ENCODE measurements at places on chromosomes 7 and 10.

DNA sequence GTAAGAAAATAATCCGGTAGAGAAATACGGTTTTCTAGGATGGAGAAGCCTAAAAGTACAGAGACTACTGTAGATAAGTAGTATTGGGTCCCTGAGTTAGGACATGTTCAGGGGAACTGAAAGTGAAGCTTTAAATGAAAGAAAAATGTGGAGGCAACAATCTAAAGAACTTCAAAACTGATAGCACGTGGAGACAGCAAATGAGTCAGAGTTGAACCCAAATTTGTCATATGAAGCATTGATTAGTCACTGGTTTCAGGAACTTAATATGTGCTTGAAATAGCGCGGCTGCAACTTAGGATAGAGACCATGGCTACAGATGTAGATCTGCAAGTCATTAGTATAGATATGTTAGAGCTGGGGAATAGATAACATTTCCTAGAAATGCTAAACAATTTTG is 1138.6 kb upstream of the SORCS1 start:
- no peak overlapping the region for H3K27ac ChIP-seq
- no peaks in the 10 kb centered on the region for H3K4me1 ChIP-seq
- no peaks in the 10 kb centered on the region for H3K27me3 ChIP-seq
- DNase-seq, result no peak

DNA sequence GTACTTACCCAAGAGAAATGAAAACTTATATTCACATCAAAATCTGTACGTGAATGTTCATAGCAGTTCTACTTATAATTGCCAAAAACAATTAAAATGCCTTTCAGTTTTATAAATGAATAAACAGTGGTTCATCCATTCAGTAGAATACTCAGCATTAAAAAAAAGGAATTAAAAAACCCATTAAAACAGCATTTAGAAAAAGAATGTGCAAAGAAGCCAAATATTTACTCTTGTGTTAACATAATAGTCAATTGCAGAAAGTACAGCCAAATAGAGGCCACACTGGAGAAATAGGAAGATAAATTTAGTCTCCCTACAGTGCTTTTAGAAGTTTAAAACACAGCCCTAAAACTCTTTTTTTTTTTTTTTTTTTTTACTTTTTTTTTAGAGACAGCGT is 54.6 kb downstream of the MYO3A start:
- no peaks in the 10 kb centered on the region for H3K27me3 ChIP-seq
- no peak overlapping the region for H3K4me3 ChIP-seq
- no peak for DNase-seq
- H3K36me3 ChIP-seq, result no peaks in the 10 kb centered on the region
- H3K4me1 ChIP-seq, result no peaks in the 10 kb centered on the region
- no peak overlapping the region for H3K27ac ChIP-seq

DNA sequence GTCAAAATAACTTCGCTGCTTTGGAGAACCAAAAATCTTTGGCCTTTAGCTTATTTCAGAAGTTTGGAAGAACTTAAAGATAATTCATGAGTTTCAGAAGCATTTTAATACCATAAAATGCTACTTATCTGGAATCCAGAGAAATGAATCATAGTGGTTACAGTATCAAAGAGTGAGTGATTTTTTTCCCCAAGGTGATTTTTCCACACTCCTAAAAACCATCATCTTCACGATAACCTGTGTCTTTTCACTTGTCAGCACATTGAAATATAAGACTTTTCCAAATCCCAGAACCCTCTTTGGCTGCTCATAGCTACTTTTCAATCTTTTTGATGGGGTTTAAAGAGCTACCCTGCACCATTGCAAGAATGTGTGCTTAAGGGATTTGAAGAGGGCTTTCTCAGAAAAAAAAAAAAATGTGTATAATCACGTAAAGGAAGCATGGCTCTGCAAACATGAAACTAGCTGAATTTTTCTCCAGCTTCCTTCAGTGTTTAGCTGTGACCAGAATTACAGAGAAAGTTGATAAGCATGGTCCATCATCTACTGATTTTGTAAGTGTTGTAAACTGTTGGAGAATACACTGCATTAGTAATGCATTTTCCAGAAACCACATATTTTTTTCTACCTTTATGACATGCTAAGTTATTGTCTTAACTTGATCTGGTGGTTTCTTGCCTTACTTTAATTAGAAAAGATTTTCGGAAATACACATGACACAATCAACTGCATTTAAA is 134.9 kb downstream of the BICC1 start:
- H3K36me3 ChIP-seq, result peaks cover 3% of the 10 kb centered on the region
- no peaks in the 10 kb centered on the region for H3K27me3 ChIP-seq
- DNase-seq, result no peak
- H3K4me1 ChIP-seq, result peaks cover 80% of the 10 kb centered on the region
- no peak overlapping the region for H3K27ac ChIP-seq

- H3K4me1 ChIP-seq, result no peaks in the 10 kb centered on the region
- no peaks in the 10 kb centered on the region for H3K36me3 ChIP-seq
- H3K4me3 ChIP-seq, result no peak overlapping the region
- H3K27ac ChIP-seq, result no peak overlapping the region
- peaks cover 51% of the 10 kb centered on the region for H3K27me3 ChIP-seq
Measured at GRCh38 chr10:45404770-45405120, 30.7 kb downstream of the ALOX5 start.

GRCh38 chr7:101018271-101019167 is 1.4 kb upstream of the MUC17 start:
- H3K27me3 ChIP-seq, result peaks cover 8% of the 10 kb centered on the region
- H3K36me3 ChIP-seq, result no peaks in the 10 kb centered on the region
- no peak for DNase-seq

- peaks cover 79% of the 10 kb centered on the region for H3K27me3 ChIP-seq
- no peak overlapping the region for H3K27ac ChIP-seq
- no peak overlapping the region for H3K4me3 ChIP-seq
- peaks cover 2% of the 10 kb centered on the region for H3K36me3 ChIP-seq
- DNase-seq, result no peak
Measured at GRCh38 chr10:117239721-117240620, 943 bp upstream of the SLC18A2 start.

DNA sequence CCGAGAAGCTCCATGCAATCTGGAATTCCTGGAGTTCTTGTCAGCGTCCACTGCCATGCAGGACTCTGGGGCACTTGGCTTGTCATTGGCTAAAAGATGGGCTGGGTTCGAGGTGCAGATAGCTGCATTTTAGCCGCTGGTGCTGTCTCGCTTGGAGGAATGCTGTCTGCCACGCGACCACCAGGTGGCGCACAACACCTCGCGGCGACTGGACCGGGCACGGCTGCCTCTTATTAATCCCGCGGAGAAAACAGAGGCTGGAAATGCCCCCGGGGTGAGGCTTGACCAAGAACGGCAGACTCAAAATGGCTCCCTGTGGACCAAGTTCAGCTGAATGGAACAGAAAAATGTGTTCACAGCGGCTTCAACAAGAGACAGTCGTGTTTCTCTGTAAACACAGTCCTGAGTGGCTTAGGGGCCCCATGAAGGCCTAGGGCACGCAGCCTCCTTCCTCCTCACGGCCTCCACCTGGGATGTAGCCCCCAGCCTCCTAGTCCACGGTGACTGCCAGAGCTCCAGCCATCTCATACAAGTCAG is 46.2 kb downstream of the AOC1 start:
- H3K27ac ChIP-seq, result no peak overlapping the region
- no peak overlapping the region for H3K4me3 ChIP-seq
- H3K27me3 ChIP-seq, result peaks cover 31% of the 10 kb centered on the region
- no peaks in the 10 kb centered on the region for H3K36me3 ChIP-seq
- peak; percentile 93 for DNase-seq

DNA sequence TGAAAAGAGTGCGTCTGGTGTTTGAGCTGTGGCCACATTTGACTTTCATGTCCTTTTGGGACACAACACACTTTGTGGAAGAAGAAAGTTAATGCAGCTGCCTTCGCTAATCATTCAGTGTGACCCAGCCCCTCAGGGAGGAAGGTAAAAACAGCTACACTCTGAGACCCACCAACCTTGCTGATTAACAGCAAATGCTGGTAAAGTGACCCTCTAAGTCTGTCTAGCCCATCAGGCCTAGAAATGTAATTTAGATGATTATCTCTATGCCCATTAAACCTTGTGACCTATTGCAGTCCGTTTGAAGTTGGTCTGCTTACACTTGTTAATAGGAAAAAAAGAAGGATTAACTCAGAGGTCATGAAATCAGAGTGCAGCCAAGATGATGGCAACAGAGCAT is 161.9 kb upstream of the WNT16 start:
- H3K27ac ChIP-seq, result peak overlapping the region; percentile 36
- no peaks in the 10 kb centered on the region for H3K36me3 ChIP-seq
- H3K4me3 ChIP-seq, result no peak overlapping the region

DNA sequence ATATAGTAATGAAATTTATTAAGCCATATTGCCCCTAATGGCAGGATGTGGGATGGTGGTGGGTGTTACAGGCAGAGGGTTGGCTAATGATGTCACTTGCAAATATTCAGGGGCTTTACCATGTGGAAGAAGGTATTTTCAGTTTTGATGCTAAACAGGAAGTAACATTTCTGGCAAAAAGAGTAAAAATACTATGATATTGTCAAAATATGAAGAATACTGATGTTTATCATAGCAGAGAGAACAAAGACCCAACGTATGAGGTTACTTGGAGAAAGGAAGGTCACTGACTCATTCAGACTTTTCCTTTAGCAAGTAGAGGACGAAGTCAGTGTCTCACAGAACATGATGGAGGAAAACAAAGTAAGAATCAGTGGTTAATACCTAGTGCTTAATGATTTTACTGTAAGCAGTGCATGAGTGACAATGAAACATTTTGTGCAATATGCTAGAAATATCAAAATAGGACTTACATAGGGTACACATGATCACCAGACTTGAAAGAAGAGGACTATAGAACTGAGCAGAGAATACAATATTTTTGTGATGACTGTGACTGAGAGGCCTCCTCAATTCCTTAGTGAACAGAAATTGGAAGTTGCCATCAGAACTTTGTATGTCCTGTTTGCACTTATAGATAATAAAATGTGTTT is 89.7 kb upstream of the STEAP4 start:
- H3K27ac ChIP-seq, result no peak overlapping the region
- no peak overlapping the region for H3K4me3 ChIP-seq
- H3K36me3 ChIP-seq, result no peaks in the 10 kb centered on the region
- no peaks in the 10 kb centered on the region for H3K27me3 ChIP-seq
- DNase-seq, result no peak

DNA sequence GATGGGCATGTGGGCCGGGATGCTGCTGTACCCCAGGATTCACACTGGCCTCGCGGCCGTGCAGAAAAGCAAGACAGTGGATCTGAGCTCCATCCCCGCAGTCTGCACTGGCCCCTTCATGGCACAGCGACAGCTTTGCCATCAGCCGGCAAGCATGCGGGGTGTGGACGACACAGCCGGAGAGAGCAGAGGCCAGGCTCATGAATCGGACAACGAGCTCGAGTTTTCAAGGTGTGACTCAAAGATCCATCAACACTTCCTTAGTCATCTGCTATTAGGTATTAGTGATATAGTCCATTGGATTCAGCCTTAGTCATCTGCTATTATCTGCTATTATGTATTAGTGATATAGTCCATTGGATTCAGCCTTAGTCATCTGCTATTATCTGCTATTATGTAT is 254.7 kb downstream of the KLF6 start:
- peaks cover 52% of the 10 kb centered on the region for H3K4me1 ChIP-seq
- no peaks in the 10 kb centered on the region for H3K27me3 ChIP-seq
- H3K27ac ChIP-seq, result no peak overlapping the region

GRCh38 chr7:5177060-5177459 is 13.0 kb upstream of the WIPI2 start:
- no peak overlapping the region for H3K4me3 ChIP-seq
- no peaks in the 10 kb centered on the region for H3K36me3 ChIP-seq
- no peaks in the 10 kb centered on the region for H3K4me1 ChIP-seq
- H3K27ac ChIP-seq, result no peak overlapping the region

DNA sequence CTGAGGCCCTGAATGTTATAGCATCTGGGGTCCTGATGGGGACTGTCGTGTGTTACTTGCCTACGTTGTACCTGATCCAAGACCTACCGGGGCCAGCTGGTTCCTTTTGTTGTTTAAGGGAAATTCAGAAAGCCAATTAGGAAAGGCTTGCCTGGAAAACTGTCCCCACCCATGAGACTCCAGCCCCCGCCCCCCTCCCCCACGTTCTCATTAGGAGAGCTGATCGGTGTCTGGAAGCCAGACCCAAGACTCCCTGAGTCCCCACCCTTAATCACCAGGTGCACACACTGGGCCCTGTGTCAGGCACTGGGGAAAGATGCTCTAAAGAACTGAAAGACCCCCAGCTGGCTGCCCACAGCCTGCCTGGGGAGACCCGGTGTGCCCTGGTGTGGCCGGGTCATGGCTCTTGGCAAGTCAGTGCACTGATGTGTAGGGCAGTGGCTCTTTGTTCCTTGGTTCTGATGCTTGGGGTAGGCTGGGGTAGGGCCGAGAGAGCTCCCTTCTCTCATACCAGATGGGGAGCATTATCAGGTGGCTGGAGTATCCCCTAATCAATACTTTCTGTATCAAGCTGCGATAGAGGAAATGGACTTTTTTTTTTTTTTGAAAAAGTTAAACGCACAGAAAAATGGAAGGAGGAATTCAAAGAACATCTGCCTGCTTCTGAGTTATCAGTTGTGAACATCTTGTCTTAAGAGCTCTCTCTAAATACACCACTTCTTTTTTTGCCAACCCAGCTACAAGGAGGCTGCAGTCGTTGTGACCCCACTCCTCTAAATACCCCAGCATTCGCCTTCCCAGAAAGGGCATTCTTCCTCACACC is 16.9 kb downstream of the TSPAN15 start:
- peaks cover 3% of the 10 kb centered on the region for H3K27me3 ChIP-seq
- no peak overlapping the region for H3K4me3 ChIP-seq
- DNase-seq, result no peak
- peaks cover 16% of the 10 kb centered on the region for H3K4me1 ChIP-seq
- no peak overlapping the region for H3K27ac ChIP-seq
- H3K36me3 ChIP-seq, result no peaks in the 10 kb centered on the region

- H3K27me3 ChIP-seq, result no peaks in the 10 kb centered on the region
- no peak overlapping the region for H3K27ac ChIP-seq
Measured at GRCh38 chr7:2523941-2524807, 4.6 kb downstream of the LFNG start.

GRCh38 chr10:78936412-78937342 is 132.1 kb upstream of the ZMIZ1 start:
- H3K27ac ChIP-seq, result no peak overlapping the region
- H3K4me3 ChIP-seq, result no peak overlapping the region
- DNase-seq, result no peak
- H3K27me3 ChIP-seq, result no peaks in the 10 kb centered on the region
- no peaks in the 10 kb centered on the region for H3K36me3 ChIP-seq

- H3K27me3 ChIP-seq, result no peaks in the 10 kb centered on the region
- no peak overlapping the region for H3K4me3 ChIP-seq
- H3K36me3 ChIP-seq, result peaks cover 54% of the 10 kb centered on the region
- DNase-seq, result peak; percentile 77
Measured at GRCh38 chr10:1116051-1116450, 59.9 kb downstream of the WDR37 start.

- H3K27me3 ChIP-seq, result no peaks in the 10 kb centered on the region
- no peak overlapping the region for H3K27ac ChIP-seq
- no peak for DNase-seq
- no peaks in the 10 kb centered on the region for H3K36me3 ChIP-seq
- peaks cover 6% of the 10 kb centered on the region for H3K4me1 ChIP-seq
- H3K4me3 ChIP-seq, result no peak overlapping the region
Measured at GRCh38 chr10:36248304-36248981, 606.3 kb upstream of the FZD8 start.

- H3K27ac ChIP-seq, result no peak overlapping the region
- no peaks in the 10 kb centered on the region for H3K4me1 ChIP-seq
- no peaks in the 10 kb centered on the region for H3K36me3 ChIP-seq
- H3K4me3 ChIP-seq, result no peak overlapping the region
- no peaks in the 10 kb centered on the region for H3K27me3 ChIP-seq
Measured at GRCh38 chr10:108787932-108788331, 1135.4 kb downstream of the XPNPEP1 start.

GRCh38 chr7:120218712-120219111 is 54.3 kb upstream of the KCND2 start:
- H3K27ac ChIP-seq, result no peak overlapping the region
- no peaks in the 10 kb centered on the region for H3K4me1 ChIP-seq
- no peak for DNase-seq
- H3K27me3 ChIP-seq, result no peaks in the 10 kb centered on the region
- H3K36me3 ChIP-seq, result no peaks in the 10 kb centered on the region

Data from osteocyte (in vitro differentiated cells).